ENCODE measurements at places on chromosomes 3 and 15.

GRCh38 chr3:71579935-71580406 is 3.6 kb downstream of the FOXP1 start:
- DNase-seq, result no peak

DNA sequence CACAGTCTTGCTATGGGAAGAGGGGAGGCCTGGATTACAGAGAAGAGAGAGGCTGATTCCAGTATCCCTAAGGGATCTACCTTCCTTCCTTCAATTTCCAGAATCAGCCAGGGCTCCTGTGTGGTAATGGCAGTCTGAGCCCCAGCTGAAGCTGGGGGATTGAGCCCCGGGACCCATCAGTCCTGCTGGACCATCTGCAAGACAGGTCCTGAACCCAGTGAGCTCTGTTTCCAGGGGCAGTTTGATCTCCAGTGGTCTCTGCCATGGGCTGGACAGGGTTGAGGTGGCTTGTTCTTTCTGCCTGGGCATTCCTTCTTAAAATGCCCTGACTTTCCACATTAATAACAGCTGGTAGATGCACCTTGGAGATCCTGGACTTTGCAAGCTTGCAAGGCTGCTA is 685.2 kb downstream of the TBL1XR1 start:
- no peak for DNase-seq

GRCh38 chr3:180246688-180247195 is 210.0 kb upstream of the PEX5L start:
- DNase-seq, result no peak

- no peak for DNase-seq
Measured at GRCh38 chr3:156902916-156903315, 76.8 kb downstream of the LEKR1 start.

GRCh38 chr3:15683253-15683652 is 81.7 kb downstream of the BTD start:
- no peak for DNase-seq

GRCh38 chr3:177602601-177603147 is 405.4 kb upstream of the TBL1XR1 start:
- no peak for DNase-seq

GRCh38 chr3:45059132-45059531 is 33.0 kb downstream of the CLEC3B start:
- no peak for DNase-seq

GRCh38 chr3:187042346-187042745 is 97.0 kb downstream of the RPL39L start:
- DNase-seq, result no peak

- DNase-seq, result no peak
Measured at GRCh38 chr3:9260305-9260704, 10.9 kb upstream of the SRGAP3 start.

GRCh38 chr3:126835472-126836219 is 131.6 kb downstream of the CHCHD6 start:
- DNase-seq, result no peak

DNA sequence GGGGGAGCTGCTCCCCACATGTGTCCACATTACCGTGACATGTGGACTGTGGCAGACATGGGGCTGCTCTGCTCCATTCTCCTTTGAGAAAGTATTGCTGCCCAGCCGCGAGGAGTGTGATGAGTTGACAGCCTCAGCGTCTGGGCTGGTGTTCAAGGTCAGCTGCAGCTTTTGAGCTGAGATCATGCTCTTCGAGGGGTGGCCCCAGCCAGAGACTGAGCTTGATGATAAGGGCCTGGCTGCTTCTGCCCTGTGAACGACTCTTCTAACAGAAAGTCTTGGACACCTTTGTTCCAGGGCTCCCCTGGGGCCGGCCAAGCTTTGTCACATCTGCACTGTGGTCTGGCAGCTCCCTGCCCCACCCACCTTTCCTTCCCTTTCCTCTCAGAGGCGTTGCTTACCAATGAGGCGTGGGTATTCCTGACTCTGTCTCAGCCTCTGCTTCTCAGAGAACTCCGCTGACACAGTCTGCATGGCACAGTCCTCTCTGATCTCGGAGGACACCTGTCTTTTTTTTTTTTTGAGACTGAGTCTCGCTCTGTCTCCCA is 86.6 kb downstream of the CHRD start:
- DNase-seq, result no peak

DNA sequence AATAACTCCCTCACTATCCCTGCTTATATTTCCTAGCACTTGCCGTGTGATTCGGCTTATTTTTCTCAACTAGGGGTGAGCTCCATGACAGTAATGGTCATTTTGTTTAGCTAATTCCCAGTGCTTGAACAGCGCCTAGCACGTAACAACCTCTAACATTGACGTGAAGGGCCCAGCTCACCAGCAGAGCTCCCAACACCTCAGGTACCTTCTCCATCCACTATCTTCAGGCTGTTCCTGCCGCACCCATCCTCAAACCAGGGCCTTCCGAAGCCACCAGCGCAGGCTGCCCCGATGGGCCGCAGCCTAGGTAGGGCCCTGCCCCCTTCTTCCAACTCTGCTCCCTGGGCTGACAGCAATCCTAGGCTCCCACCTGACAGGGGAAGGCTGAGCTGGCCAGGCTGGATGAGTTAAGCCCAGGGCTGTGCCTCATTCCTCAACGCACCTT is 751 bp upstream of the RPS17 start:
- no peak for DNase-seq

GRCh38 chr3:8857720-8858367 is 88.4 kb upstream of the OXTR start:
- DNase-seq, result no peak

DNA sequence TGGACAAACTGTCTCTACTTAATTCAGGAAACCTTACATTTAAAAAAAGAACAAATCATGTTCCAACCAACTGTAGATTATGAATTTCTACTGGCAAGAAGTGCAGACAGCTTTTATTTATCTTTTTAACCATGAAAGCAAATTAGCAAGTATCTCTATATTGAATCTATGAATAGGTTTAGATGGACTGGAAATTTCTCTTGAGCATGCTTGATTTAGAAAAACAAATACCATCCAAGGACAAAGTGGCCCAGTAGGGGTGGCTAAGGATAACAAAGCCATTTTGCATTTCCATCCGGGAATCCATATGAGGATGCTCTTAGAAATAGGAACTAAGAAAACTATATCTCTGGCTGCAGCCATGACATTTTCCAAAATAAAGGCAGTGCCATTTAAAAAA is 150.6 kb downstream of the KCNMB2 start:
- no peak for DNase-seq

DNA sequence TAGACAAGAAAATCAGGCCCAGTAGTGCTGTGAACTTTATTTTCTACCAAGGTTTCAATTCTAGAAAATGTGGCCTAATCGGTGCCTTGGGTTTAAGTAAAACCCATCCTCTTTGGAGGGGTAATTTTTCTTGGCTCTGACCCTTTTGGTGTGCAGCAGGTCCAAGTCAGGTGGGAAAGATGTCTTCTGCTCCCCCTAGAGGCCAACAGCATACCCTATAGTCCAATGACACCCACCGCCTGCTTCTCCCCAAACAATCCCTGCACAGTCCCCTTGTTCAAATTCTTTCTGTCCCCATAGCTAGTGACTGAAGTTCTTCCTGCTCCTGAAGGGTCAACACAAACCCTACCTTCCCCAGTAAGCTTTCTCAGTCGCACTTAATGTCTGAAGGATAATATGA is 261.8 kb upstream of the GOLGA6L4 start:
- no peak for DNase-seq

GRCh38 chr3:153219146-153219545 is 57.1 kb downstream of the RAP2B start:
- DNase-seq, result no peak

- no peak for DNase-seq
Measured at GRCh38 chr3:32841867-32842470, 24.2 kb downstream of the TRIM71 start.

DNA sequence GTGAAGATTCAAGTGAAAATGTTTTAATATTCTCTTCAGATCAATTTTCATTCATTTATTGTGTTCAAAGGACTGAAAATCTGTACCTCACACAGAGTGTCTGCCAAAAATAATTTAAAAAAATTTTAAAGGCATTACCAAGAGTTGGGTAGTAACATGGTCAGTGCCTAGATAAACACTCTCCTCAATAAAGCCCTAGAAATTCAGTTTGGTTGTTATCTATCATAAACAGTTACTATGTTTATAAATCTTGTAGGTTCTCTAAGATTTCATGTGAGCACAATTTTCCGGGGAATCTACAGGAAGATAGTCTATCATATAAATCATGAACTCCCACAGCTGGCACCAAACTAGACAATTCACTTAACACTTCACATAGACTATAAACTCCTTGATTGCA is 128.6 kb downstream of the GSK3B start:
- DNase-seq, result no peak

GRCh38 chr3:172557515-172558220 is 34.4 kb upstream of the TNFSF10 start:
- DNase-seq, result no peak
